Sciatic nerve (tissue), 2 donors: ENCODE measurements at places on chromosomes 5 and 9.

GRCh38 chr5:82922086-82922734, 155.0 kb downstream of the TMEM167A start:
- DNase-seq: no peak

- DNase-seq: no peak
These were observed 303.9 kb upstream of the DAP start for GRCh38 chr5:11064763-11065450.

- DNase-seq: no peak
These were observed 3.8 kb upstream of the RASEF start for GRCh38 chr9:83066771-83067170.

DNA sequence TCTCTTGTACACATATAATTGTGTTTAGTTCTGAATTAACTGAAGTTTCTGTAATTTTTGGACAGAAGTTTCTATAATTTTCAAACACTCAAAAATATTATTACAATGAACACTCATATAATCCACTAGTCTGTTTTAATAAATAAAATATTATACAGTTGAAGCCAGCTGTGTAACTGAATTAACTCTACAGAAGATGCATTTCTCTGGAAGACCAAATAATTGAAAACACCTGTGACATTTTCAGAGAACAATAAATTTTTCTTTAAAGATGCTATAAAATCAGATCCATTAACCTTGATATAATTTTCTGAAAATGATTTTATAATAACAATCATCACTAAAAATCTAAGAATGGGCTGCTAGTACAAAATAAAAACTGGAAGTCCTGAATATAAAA, 14.7 kb downstream of the NADK2 start:
- no peak for DNase-seq

- no peak for DNase-seq
These were observed 10.3 kb downstream of the GGTA1 start for GRCh38 chr9:121489344-121489743.

- no peak for DNase-seq
These were observed 516.1 kb downstream of the ANXA1 start for GRCh38 chr9:73667749-73668148.

DNA sequence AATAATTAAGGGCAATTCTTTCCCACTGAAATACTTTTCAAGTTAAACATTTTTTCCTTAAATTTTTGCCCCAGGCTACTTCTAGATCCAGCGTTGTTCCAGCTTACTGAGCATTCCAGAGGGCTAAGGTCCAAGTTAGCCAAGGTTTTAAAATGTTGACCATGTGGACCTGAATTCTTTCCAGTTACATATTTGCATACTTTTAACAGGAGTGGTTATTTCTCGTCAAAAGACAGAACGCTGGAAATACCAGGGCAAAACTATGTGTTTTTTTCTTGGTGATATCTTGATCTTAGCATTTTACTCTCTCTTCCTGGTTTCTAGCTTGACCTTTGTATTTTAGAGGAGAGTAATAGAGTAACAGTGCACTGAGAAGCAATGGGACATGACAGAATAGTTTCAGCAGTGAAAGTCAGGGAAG, 32.8 kb downstream of the TMC1 start:
- DNase-seq: no peak

GRCh38 chr9:133780962-133781827, 43.0 kb upstream of the SARDH start:
- DNase-seq: no peak

DNA sequence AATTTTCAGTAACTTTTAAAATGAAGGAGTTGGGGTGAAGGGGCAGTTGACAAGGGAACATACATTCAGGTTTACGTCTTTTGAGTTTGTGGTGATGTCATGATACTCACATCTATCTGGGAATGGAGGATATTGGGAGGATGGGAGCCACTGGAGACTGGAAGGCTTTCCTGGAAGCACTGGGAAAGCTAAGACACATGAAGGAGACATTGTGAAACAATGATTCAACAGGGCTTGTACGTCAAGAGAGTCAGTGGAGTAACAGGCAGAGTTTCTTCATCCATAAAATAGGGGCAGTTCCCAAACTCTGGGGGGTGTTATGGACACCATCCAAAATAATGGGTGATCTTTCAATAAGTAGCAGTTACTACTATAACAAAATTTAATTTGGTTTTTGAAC, 572.8 kb downstream of the CCDC171 start:
- DNase-seq: no peak

DNA sequence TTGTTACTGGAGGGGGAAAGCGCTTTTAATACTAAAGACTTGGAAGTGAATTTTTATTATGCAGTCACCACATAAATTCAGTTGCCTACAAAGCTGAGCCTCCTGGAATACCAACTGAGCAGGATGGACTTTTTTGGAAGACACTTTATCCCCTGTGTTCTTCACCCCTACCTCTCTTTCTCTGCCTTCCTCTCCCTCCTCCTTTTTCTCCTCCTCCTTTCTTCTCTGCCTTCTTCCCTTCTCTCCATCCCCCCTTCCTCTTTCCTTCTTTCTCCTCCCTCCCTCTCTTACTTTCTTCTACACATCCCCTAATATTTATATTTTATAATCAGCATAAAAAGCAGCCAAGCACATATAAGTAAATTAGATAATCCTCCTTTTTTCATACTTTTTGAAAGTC, 39.6 kb downstream of the MAP3K1 start:
- no peak for DNase-seq

DNA sequence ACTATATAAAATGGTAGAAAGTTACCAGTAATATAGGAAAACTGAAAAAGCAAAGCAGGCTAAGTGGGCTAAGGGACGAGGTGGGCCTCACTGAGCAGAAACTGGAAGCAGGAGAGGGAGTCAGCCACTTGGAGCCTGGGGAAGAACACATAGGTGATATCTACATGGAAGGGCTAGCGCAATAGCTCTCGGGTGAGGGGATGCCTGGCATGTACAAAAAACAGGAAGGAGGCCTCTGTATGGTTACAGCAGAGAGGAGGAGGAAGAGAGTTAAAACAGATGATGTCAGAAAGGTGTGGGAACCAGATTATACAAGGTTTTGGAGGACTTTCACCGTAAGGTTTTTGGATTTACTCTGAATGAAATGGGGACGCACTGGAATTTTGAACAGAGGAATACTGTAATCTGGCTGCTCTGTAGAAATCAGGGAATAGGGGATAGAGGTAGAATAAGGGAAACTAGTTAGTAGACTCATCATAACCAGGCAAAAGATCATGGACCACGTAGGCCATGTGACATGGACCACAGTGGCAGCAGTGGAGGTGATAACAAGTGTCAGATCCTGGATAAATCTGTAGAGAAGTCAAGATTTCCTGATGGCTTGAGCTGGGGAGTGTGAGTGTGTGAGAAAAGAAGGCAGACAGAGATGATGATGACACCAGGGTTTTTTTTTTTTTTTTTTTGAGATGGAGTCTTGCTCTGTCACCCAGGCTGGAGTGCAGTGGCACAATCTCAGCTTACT, 52.5 kb downstream of the FNBP1 start:
- no peak for DNase-seq

DNA sequence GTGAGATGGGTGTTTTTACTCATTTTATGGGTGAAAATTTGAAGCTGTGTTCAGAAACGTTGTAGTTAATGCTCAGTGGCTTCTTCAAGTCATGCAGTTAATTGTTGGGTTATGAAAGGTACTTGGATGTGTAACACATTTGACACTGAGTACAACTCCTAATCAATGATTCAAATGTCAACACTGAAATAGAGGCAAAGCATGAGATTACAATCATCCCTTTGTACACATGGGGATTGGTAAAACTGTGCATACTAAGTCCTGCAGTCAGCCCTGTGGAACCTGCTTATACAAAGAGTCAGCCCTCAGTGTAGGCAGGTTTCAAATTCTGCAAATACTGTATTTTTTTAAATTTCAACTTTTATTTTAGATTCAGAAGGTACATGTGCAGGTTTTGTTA, 3.3 kb downstream of the ABLIM3 start:
- DNase-seq: no peak

DNA sequence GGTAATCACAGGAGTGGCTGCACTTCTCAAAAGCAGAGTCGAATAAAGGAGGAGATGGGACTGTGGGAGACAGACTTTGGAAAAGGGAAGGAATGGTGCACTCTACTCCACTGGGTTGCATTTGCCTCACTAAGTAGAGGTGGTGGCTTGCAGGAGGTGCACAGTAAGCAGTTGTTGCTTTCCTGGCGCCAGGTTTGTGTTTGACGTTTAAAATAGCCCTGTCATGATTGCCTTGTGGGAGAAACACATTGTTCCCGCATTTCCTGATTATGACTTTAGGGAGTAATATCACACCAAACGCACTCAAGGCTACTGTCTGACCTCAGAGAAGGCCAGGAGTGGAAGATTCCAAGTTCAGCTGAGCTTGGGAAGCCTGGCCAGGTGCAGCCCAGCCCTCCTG, 36.7 kb downstream of the DMRT1 start:
- no peak for DNase-seq

GRCh38 chr5:139783436-139783965, 12.1 kb upstream of the PSD2 start:
- DNase-seq: no peak

DNA sequence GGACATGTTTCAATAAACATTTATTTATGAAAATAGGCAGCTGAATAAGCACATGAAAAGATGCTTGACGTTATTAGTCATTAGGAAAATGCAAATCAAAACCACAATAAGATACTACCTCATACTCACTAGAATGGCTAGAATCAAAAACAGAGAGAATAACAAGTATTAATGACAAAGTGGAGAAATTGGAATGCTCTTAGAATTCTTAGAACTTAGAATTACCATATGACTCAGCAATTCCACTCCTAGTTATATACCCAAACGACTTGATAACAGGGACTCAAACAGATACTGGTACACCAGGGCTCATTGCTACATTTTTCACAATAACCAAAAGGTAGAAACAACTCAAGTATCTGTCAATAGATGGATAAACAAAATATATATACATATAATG, 15.1 kb upstream of the TRIM36 start:
- no peak for DNase-seq

- no peak for DNase-seq
These were observed 24.4 kb upstream of the TAL2 start for GRCh38 chr9:105637787-105638395.

GRCh38 chr5:575636-576035, 36.5 kb upstream of the CEP72 start:
- no peak for DNase-seq

- DNase-seq: no peak
These were observed 58.0 kb downstream of the SLC22A5 start for GRCh38 chr5:132427281-132428146.

DNA sequence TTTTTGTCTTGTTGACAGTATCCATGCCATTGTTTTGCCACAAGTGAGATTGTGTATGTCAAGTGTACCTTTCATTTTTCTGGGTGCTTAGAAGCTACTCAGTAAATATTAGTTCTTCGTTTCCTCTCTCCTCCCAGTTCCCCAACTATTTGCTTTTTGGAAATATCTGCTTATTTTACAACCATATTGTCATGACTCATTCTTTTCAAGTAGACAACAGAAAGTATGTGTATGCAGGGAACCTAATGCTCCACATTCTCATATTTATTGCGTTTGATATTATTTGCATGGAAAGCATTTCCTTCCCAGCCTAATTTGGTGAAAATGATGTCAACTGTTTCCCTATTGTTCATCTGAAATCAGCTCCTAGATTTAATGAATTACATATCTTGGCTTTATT, 483.7 kb upstream of the RIOK2 start:
- DNase-seq: no peak

- no peak for DNase-seq
These were observed 1.4 kb downstream of the BARX1 start for GRCh38 chr9:93953496-93954433.

DNA sequence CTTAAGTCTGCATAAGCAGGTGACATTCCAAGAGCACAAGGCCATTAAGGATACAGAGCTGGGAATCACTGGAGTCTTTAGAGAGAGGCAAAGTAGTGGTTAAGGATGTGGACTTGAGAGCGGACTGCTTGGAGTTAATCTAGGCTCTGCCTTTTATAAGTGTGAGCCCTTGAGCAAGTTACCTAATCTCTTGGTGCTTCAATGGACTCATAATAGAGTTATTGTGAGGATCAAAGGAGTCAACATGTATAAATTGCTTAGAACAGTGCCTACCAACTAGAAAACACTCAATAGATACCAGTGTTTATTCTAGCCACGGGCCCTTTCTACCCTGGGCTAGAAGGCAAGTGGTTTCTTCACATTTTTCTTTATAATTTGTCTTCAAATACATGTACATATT, 819.4 kb downstream of the NR2F1-AS1 start:
- no peak for DNase-seq

- DNase-seq: no peak
These were observed 341.4 kb downstream of the RAB3C start for GRCh38 chr5:58924306-58924705.

DNA sequence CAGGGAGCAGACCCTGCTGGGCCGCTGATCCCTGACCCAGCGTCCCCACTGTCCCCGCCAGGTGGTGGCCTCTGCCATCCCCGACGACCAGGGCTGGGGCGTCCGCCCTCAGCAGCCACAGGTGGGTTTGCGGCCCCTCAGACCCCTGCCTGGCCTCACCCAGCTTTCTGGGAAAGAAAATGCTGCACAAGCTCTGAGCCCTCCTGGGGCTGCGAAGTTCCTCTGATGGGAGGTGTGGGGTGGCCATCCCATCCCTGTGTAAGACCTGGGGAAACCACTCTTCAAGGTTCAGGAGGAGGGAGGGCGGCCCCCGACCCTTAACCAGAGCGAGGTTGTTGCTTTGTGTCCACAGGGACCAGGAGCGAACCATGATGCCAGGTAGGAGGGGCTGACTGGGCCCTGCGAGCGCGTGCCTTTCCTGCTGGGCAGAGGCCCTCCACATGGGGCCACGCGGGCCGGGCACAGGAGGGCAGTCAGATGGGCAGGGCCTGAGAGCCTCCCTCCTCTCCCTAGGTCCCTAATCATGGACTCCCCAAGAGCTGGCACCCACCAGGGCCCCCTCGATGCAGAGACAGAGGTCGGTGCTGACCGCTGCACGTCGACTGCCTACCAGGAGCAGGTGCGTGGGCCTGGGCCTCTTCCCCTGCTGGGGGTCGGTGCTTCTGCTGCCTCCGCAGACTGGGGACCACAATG, 7.7 kb downstream of the NOXA1 start:
- DNase-seq: no peak

GRCh38 chr5:151667083-151667482, 19.6 kb downstream of the SPARC start:
- no peak for DNase-seq

DNA sequence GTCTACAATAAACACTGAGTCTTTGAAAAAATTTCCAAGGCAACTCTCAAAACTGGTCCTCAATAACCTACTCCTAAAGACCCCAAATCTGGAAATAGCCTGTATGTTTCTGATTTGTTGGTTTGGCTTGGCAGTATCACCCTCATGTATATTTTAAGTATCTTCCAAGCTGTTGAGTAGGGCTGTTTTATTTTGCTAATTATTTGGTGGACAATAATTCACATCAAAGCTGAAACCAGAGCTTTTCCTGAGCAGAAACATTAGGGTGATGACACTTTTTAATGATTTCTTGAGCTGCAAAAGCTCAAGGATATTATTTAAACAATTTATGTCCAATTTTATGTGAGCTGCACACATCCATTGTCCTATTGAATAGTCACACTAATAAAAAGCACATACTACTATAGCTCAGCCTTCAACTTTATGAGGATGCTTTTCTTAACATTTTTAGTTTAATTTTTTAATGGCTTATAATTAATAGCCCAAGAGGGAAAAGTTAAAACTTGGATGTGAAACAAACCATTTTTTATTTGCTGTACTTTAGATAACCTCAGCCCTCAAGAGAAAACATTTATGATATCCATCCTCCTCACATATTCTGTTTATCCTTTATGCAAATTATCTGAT, 393.1 kb downstream of the TAF11L14 start:
- DNase-seq: no peak
